ENCODE measurements at places on chromosomes 5 and 9.
A peak's percentile ranks its signal among the peaks of the same experiment; 100 is the strongest.

- peak; percentile 47 for DNase-seq
These were observed 105.4 kb upstream of the FER start for GRCh38 chr5:108642170-108642906.

GRCh38 chr5:6175172-6175854 is 203.0 kb downstream of the MED10 start:
- DNase-seq: no peak

GRCh38 chr5:122902263-122902662 is 56.9 kb downstream of the SNX24 start:
- no peak for DNase-seq

DNA sequence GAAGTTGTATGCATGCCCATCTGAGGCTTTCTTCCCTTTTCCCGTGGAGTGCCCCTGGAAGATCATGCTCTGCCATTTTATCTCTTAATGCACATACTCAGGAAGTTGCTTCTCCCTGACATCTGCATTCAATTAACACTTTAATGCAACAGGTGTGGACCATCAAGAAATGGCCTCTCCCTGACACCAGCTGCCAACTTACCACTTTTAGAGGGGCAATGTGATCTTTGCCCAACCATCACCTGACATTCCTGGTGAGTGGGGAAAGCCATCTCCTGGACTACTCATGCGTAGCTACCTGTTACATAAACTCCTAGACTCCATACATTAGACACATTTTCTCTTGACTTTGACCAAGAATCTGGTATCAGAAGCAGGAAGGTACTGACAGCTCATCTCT is 1450.4 kb upstream of the CDH9 start:
- DNase-seq: no peak

- DNase-seq: no peak
These were observed 9.5 kb upstream of the NFIL3 start for GRCh38 chr9:91433180-91433579.

DNA sequence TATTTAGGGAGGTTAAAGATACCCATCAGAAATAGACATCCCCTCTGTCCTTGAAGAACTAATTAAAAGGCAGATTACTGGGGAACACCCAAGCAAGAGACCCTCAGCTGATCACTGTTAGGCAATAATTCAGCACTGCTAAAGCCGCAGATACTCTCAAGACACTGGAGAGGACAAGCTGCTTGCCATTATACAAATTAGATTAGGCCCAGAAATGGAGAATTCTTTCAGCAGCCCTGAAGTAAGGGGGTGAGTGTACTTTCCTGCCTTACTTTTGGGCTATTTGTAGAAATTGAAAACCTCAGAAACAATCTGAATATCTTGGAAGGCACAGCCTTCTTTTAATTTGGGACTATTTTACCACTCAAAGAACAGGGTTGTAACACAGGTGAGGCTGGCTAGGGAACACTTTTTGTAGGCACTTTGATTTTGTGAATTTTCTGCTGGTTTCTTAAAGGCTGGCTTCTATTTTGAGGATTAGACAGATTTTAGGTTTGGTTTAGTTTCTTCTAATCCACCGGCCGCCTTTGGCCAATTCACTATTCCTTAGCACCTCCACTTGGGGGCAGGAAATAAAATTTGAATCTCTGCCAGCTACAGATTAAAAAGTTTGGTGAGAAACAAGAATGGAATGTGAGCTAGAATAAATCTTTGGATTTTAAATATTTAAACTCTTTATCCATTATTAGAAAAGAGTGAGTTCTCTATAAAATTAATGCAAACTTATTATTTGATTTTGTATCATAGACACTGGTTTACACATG is 106.0 kb downstream of the SMARCA2 start:
- no peak for DNase-seq

- DNase-seq: no peak
These were observed 92.4 kb upstream of the SLC1A1 start for GRCh38 chr9:4397917-4398316.

- DNase-seq: no peak
These were observed 11.1 kb downstream of the SMAD5 start for GRCh38 chr5:136143763-136144162.

- DNase-seq: no peak
These were observed 1.9 kb downstream of the CERT1 start for GRCh38 chr5:75509546-75509945.

DNA sequence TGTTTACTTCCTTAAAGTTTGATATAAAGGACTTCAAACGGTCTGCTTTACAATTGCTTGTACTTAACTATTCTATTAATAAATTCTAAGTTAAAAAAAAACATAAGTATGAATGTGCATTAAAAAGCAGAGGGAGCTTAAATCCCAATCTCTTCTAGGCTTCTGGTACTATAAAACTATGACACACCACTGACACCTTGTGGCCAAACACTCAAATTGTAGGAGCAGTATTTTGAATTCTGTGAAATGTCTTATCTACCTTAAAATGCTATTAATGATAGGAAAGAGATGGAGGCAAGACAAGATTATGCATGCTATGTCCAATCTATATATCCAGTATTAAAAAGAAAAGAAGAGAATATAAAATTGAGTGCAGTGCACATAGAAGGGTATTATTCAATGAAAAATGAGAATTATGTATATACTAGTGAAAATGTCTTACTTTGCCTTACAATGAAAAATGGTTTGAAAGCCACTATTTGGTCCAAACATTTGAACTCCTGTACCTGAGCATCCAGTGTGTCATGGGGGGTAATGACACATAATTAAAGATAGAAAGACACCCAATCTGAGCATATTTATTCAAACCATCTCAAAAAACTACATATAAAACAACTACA is 87.6 kb downstream of the ERP44 start:
- peak; percentile 13 for DNase-seq

GRCh38 chr9:22203371-22204138 is 194.4 kb upstream of the CDKN2B start:
- no peak for DNase-seq

GRCh38 chr5:155472780-155473179 is 459.2 kb downstream of the KIF4B start:
- no peak for DNase-seq

GRCh38 chr5:138186002-138186447 is 7.1 kb downstream of the KIF20A start:
- DNase-seq: no peak

GRCh38 chr5:79236970-79237739 is 1.2 kb downstream of the JMY start:
- DNase-seq: no peak

DNA sequence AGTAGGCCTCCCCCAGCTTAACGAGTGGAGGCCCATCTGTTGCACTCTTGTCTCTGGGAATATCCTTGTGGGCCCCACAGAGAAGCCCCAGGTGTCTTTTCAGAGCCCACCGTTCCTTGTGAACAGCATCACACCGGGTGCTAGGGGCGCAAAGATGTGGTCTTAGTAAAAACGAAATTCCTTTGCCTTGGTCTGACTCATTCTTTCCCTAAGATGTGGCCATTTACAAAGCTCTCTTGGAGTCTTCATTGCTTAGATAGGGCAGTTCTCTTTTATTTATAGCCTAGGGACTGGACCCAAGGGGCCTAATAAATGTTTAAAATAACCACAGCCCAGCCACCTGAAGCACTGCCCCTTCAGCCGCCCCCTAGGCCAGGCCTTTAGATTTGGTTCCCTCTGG is 52.8 kb upstream of the RPL26L1 start:
- DNase-seq: no peak

GRCh38 chr5:154526231-154527226 is 48.5 kb upstream of the HAND1 start:
- DNase-seq: no peak

- DNase-seq: no peak
These were observed 24.1 kb downstream of the HRH2 start for GRCh38 chr5:175681968-175682340.

DNA sequence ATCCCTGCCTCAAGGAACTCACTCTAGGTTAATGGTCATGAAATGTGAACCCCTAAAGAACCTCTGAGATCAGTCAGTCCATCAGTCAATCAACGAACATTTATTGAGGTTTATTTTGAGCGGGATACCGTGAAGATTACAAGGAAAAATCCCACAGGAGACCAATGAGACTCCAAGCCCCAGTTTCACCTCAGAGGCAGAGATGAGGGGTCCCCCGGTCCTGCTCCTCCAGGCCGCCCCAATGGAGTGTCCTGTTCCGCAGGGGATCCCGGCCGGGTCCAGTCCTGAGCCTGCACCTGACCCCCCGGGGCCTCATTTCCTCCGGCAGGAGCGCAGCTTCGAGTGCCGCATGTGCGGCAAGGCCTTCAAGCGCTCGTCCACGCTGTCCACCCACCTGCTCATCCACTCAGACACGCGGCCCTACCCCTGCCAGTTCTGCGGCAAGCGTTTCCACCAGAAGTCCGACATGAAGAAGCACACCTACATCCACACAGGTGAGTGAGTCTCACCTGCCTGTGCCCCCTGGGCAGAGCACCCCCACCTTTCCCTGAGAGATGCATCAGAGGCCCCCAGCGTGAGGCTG is 11.0 kb downstream of the GFI1B start:
- DNase-seq: no peak

Data from renal cortex interstitium (tissue), 15 donors.